ENCODE measurements at places on chromosomes 3 and 15.

GRCh38 chr15:63067306-63067705 is 24.8 kb downstream of the TPM1 start:
- no peaks in the 10 kb centered on the region for H3K27me3 ChIP-seq
- H3K27ac ChIP-seq, result no peak overlapping the region
- peaks cover 13% of the 10 kb centered on the region for H3K4me1 ChIP-seq
- no peak for DNase-seq
- H3K4me3 ChIP-seq, result no peak overlapping the region

- no peak overlapping the region for H3K27ac ChIP-seq
- H3K4me3 ChIP-seq, result no peak overlapping the region
- DNase-seq, result peak; percentile 16
- no peaks in the 10 kb centered on the region for H3K4me1 ChIP-seq
Observed at GRCh38 chr3:49248840-49249227, 28.2 kb downstream of the C3orf62 start.

DNA sequence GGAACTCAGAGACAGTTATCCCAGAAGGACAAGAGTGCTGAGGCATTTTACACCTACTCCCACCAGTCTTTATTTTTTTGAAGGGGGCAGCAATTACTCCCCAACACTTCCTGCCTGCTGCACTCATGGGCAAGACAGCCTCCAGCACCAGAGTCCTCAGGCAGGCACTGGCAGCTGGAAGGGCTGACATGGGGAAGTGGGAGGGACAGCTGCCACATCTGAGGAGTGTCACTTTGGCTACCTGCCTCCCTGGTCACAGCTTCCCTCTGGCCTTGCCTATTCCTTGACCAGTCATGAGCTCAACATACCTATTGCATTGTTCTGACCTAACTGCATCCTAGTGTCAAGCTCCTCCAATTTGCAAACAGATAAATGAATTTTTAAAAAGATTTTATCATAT is 10.2 kb upstream of the LACTB start:
- no peak for DNase-seq
- no peaks in the 10 kb centered on the region for H3K36me3 ChIP-seq
- H3K27me3 ChIP-seq, result no peaks in the 10 kb centered on the region
- H3K4me3 ChIP-seq, result no peak overlapping the region
- peaks cover 17% of the 10 kb centered on the region for H3K4me1 ChIP-seq

DNA sequence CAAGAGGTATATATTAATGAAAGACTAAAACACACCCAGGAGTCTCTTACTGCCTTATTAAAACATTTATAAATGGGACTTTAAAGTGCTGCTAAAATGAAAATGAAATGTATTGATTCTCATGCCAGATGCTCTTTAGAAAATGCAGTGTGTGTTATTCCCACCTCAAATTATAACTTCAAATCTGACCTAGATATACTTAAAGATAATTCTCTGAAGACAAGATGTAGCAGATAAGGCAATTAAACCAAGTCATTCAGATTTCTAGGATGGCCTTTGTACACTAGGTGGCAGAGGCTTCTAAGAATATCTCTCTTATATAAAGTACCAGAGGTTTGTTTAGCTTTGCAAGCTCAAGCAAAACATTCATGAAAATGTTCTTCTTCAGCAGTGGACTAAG is 26.9 kb upstream of the GOLGA8B start:
- peaks cover 20% of the 10 kb centered on the region for H3K27me3 ChIP-seq
- H3K36me3 ChIP-seq, result no peaks in the 10 kb centered on the region
- H3K4me3 ChIP-seq, result no peak overlapping the region
- no peaks in the 10 kb centered on the region for H3K4me1 ChIP-seq
- H3K27ac ChIP-seq, result no peak overlapping the region

- peaks cover 2% of the 10 kb centered on the region for H3K4me1 ChIP-seq
- no peaks in the 10 kb centered on the region for H3K27me3 ChIP-seq
- DNase-seq, result peak; percentile 60
- peaks cover 10% of the 10 kb centered on the region for H3K36me3 ChIP-seq
- H3K4me3 ChIP-seq, result no peak overlapping the region
Observed at GRCh38 chr3:39065197-39065596, 13.4 kb downstream of the WDR48 start.

DNA sequence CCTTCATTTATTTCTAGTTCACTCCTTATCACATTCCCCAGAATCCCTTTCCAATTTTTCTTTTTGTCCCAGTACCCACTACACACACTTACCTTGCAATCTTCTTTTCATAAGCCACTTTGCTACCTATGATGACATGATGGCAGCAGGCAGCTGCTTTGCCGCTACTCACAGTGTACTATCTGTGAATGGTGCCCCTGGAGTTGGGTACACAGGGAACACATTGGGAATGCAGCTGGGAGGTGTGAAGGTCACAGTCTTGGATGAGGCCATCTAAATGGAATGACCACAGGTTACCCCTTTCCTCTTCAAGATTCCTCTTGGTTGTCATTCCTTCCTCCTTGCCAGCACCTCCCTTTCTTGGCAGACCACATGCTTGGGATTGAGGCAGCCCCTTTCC is 20.8 kb upstream of the TNIK start:
- no peaks in the 10 kb centered on the region for H3K27me3 ChIP-seq
- H3K36me3 ChIP-seq, result no peaks in the 10 kb centered on the region
- no peak overlapping the region for H3K4me3 ChIP-seq
- DNase-seq, result no peak
- no peaks in the 10 kb centered on the region for H3K4me1 ChIP-seq
- no peak overlapping the region for H3K27ac ChIP-seq

DNA sequence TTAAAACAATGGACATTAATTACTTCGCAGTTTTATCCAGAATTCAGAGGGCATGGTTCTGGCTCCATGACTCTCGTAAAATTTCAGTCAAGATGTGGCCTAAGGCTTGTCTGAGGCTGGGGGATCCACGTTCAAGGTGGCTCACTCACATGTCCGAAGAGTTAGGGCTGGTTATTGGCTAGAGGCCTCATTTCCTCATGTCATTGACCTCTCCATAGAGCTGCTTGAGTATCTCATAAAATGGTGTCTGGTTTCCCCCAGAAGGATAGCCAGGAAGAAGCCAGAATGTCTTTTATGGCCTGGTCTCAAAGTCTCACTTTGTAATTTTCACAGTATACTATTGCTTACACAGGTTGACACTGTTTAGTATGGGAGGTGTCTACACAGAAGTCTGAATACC is 67.3 kb upstream of the DCBLD2 start:
- H3K4me1 ChIP-seq, result peaks cover 6% of the 10 kb centered on the region
- H3K27ac ChIP-seq, result peak overlapping the region; percentile 31
- H3K4me3 ChIP-seq, result no peak overlapping the region
- DNase-seq, result no peak
- H3K36me3 ChIP-seq, result no peaks in the 10 kb centered on the region

DNA sequence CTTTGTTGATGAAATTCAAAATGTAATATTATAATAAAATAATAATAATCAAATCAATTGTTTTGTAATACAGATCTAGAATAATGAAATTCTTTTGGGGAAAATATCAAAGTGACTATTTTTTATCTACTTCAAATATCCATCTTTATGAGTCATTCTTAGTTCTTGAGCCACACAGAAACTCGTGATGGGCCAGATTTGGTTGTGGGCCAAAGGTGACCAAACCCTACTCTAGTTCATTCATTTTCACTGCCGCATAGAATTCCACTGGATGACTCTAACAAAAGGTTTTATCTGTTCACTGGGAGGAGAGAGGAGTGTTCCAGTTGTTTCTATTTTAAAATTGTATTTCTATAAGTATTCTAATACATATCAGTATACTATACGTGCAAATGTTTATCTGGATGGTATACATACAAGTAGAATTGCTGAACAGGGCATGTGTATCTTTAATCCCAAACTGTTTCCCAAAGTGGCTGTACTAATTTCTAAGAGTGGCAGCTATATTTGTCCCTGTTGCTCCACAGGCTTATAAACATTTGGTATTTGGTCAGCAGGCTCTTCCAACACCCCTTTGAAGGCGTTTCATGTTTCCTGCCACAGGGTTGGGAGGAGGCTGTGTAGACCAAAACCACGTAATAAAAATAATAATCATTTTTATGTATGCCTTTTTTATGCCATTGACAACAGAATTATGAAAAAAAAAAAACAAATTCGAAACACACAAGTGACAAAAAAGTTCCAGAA is 7.3 kb upstream of the RTP3 start:
- H3K36me3 ChIP-seq, result no peaks in the 10 kb centered on the region
- H3K27me3 ChIP-seq, result no peaks in the 10 kb centered on the region
- H3K4me3 ChIP-seq, result no peak overlapping the region

- H3K27ac ChIP-seq, result no peak overlapping the region
- no peak for DNase-seq
- no peaks in the 10 kb centered on the region for H3K36me3 ChIP-seq
- no peak overlapping the region for H3K4me3 ChIP-seq
Observed at GRCh38 chr3:46884427-46884826, 6.9 kb downstream of the PTH1R start.

DNA sequence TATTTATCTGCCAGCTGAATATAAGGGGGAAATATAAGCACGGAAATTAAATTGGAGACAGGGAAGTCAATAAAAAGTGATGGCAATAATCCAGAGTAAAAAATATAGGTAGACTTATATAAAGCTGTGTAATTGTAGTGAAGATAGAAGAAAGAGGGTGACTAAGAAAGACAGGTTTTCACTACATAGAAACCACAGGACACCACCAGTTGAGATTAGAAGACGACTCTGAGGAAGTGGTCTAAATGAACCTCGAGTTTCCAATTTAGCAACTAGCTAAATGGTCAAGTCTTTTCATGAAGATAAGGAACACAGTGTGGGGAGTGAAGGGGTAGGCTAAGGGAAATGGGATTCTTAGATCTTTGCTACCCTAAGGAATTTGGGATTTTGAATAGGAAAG is 188.8 kb upstream of the ARL6 start:
- no peak overlapping the region for H3K4me3 ChIP-seq
- no peaks in the 10 kb centered on the region for H3K36me3 ChIP-seq
- DNase-seq, result no peak
- H3K27me3 ChIP-seq, result no peaks in the 10 kb centered on the region
- no peaks in the 10 kb centered on the region for H3K4me1 ChIP-seq
- no peak overlapping the region for H3K27ac ChIP-seq

DNA sequence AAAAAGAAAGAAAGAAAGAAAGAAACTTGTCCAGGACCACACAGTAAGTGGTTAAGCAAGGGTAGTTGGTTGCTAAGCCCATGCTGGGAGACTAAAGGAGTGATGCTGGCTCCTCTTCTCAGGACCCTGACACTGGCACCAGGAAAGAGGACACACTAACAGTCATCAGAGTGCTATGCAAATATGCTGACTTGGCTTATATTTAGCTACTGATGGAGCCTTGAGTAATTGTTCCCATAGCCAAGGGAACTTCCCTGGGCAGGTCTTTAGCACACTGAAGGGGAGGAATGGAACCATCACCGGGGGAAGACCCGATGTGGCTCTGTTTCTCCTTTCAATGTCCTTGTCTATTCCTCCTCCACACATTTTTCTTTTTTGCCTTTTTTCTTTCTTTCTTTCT is 6.2 kb downstream of the TMEM40 start:
- no peak overlapping the region for H3K4me3 ChIP-seq
- peaks cover 9% of the 10 kb centered on the region for H3K4me1 ChIP-seq
- no peaks in the 10 kb centered on the region for H3K36me3 ChIP-seq
- peak; percentile 24 for DNase-seq
- H3K27me3 ChIP-seq, result no peaks in the 10 kb centered on the region
- no peak overlapping the region for H3K27ac ChIP-seq

GRCh38 chr3:45412763-45413162 is 24.4 kb downstream of the LARS2 start:
- peaks cover 11% of the 10 kb centered on the region for H3K36me3 ChIP-seq
- DNase-seq, result no peak
- H3K4me3 ChIP-seq, result no peak overlapping the region
- no peaks in the 10 kb centered on the region for H3K27me3 ChIP-seq

DNA sequence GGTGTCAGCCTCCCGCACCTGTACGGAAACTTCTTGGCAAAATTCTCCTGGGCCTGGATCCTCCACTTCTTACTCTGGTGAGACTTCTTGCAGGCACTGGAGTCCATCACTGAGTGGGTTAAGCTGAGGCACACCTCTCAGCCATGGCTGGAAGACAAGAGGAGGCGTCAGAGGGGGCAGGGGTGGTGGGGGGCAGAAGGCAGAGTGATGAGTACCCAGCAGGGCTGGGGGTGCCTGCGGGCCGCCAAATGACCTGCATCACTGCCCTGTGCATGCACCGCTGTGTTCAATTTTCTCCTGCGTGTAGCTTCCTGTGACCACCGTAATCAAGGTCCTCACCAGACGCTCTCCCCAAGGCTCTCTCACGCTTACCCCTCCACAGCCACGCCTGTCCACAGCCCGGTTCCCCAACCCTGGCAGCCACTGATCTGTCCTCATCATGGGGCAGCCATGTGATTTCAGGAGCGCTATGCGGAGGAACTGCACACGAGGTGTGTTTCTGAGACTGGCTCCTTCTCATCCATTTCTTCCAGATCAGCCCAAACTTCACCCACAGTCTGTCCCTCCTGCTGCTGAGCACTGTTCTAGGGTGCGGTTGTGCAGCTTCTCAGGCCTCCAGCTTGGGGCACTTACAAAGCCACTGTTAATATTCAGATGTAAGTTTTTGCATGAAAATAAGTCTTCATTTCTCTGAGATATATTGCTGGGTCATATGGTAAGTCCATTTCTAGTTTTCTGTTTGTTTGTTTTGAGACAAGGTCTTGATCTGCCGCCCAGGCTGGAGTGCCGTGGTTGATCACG is 5.2 kb downstream of the C3orf22 start:
- H3K4me1 ChIP-seq, result no peaks in the 10 kb centered on the region
- no peaks in the 10 kb centered on the region for H3K36me3 ChIP-seq
- DNase-seq, result no peak
- H3K4me3 ChIP-seq, result no peak overlapping the region

DNA sequence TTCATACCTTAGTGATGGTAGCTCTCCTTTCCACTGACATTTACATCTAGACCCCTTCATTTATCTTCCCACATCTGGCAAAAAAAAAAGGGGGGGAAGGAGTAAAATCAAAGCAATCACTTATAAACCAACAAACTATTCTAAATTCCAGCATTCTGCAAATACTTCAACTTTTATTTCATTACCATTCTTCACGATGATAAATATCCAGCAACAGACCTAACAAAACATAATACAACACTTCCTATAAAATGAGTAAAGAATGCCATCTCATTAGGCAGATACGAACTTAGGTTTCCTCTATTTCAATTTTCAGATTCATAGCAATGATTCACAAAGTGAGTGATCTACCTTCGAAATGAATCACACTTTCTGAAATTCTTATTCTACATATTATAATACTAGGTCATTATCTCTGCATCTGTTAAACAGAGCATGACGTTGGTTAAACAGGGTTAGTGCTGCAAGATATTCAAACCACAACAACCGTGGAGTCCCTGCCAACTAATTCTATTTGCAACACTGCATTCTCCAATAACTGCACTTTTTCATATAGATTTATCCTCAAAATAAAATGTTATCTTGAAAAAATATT is at the start of gene LRRFIP2:
Gene LRRFIP2 (minus strand): TSS at position 51 of the 595 bp plus-strand sequence. CDS start 25,599 bp downstream, outside the sequence.
- H3K4me1 ChIP-seq, result peaks cover 10% of the 10 kb centered on the region
- peak within 1 kb of the TSS; percentile 99 for H3K27ac ChIP-seq
- peak; percentile 82 for DNase-seq
- H3K4me3 ChIP-seq, result peak within 1 kb of the TSS; percentile 97
- H3K27me3 ChIP-seq, result no peaks in the 10 kb centered on the region

All from IMR-90 (cell line).